Foreskin melanocyte (primary cell): ENCODE measurements at places on chromosomes 5 and 9.

DNA sequence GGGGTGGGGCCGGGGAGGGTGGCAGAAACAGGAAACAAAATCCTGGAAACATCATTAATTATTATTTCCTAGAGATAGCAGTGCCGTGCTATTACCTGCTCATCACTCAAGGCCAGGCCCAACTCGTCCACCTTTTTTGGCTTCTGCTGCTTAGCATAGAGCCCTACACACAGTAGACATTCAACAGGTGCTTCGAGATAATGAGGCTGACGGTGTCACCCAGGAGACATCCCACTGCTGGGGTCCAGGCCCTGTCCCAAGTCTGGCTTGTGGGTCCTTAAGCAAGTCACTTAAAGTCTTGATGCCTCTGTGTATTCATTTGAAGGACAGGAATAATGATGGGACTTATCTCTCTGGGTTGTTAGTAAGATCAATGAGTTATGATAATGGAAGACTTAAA is 506.6 kb downstream of the BNC2 start:
- DNase-seq: no peak

GRCh38 chr5:177317959-177318377 is 6.3 kb upstream of the MXD3 start:
- DNase-seq: peak; percentile 61

DNA sequence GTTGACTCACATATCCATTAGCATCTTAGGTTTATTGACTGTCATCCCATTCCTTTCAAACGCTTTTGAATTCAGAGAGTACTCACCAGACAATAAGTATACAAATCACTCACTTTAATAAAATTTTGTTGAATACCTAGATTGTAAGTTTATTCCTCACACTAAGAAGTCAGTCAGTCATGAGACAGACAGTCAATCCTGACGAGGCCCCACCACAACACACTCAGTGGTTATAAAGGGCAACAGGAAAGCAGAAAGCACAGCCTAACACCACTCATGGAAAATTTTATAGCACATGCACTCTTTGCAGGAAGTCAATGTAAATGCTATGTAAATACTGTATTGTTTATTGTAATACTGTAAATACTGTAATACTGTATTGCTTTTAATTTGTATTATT is 176.3 kb upstream of the PTGER4 start:
- peak; percentile 83 for DNase-seq

DNA sequence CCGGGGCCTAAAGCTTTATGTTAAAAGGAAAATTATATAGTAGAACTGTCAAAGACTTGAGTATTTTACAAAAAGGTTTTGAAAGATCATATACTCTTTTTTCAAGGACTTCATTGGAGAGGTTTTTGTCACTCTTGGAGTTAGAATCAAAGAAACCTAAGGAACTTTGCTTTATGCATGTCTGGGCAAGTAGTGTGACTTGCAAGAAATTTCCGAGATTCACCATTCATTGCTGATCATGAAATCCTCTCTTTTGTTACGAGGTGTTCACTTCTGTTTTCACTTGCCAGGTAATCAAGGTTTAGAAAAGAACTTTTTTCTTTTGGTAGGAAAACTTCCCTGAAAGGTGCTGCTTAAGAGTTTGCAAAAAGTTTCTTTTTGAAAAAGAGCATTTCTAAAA is 64.8 kb downstream of the NUP214 start:
- no peak for DNase-seq

DNA sequence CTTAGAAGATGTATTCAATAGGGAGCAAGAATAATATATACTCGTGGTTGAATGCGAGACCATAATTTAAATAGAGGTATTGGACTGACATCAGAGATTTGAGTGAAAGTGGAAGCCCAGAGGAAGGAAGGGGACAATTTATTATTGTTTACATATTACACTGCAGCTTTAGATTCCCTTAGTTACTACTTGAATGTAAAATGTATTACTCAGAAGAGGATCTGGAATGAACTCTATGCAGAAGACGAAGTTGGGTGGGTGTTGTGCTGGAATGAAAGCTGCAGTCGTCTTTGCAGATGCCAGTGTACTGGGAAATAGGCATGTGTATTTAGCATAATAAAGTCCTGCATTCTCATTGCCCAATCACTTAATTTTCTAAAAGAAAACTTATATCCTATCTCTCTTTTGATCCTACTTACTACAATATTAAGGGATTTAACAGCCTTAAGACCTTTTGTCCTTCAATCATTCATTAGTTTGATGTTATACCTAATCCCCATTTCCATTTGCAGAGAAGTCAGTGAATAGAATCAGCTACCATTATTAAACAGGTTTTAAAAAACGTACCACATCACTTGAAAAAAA is 570.7 kb upstream of the WWC1 start:
- no peak for DNase-seq

DNA sequence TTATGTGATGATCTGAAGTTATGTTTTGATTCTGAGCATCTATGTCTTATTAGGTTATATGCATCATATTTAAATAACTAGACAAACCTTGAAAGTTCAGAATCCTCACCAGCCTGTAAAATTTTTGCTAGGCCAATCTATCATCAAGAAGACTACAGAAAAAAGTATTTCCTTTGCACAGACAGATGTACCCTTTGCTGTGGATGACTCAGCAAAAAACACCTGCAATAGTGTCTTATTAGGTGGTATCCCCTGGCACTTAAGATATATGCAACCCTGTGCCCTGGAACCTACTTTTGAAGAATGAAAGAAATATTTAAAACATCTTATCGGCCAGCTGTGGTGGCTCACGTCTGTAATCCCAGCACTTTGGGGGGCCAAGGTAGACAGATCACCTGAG is 130.6 kb downstream of the SLF1 start:
- DNase-seq: no peak
